PC-9 (cell line): ENCODE measurements at places on chromosomes 11 and 22. TPM values are rescaled to one million over a fixed set of nuclear protein-coding genes. Genes with fewer than 3 reads are reported as not detected.
A peak's percentile ranks its signal among the peaks of the same experiment; 100 is the strongest.

GRCh38 chr11:73157101-73158010 lies 15.2 kb upstream of the FCHSD2 start:
- DNase-seq = peak; percentile 72
- H3K27me3 ChIP-seq = no peaks in the 10 kb centered on the region
- H3K27ac ChIP-seq = no peak overlapping the region
- H3K4me3 ChIP-seq = no peak overlapping the region
- H3K4me1 ChIP-seq = peaks cover 23% of the 10 kb centered on the region

GRCh38 chr11:128405714-128406662 lies 181.4 kb downstream of the ETS1 start:
- H3K27ac ChIP-seq = no peak overlapping the region
- no peak overlapping the region for H3K4me3 ChIP-seq
- DNase-seq = no peak
- H3K27me3 ChIP-seq = no peaks in the 10 kb centered on the region
- no peaks in the 10 kb centered on the region for H3K36me3 ChIP-seq

Gene PHRF1
- total RNA-seq = 21.7 and 24.5 TPM in 2 replicates

Gene ENDOD1
- 8.0 and 8.1 TPM in 2 replicates for total RNA-seq

Gene SEC14L6
- 0.31 and 0.33 TPM in 2 replicates for total RNA-seq

Gene OR51B5
- total RNA-seq = 1.2 and 2.7 TPM in 2 replicates
